ENCODE measurements at places on chromosomes 7 and 10.

DNA sequence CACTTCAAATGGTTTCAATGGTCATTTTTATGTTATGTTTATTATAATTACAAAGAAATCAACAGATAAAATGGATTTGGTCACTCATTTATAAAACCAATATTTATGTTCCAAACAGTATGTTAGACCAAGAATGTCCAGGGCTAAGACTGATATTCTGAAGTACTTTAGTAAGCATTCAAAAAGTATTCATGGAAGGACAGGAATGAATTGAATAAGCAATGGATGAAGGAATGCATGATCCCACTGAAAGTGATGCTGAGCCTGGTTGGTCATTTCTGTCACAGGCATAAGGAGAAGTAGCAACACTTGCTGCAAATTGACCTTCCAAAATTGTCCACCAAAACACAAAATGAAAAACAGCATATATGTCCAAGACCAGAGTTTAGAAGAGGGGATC is 189.0 kb upstream of the CELF2 start:
- no peak for DNase-seq

GRCh38 chr7:94559972-94560371 is 50.4 kb downstream of the CASD1 start:
- no peak for DNase-seq

- DNase-seq = peak; percentile 18
Observed at GRCh38 chr10:49606981-49607535, 3.1 kb upstream of the SLC18A3 start.

- no peak for DNase-seq
Observed at GRCh38 chr7:106865130-106866041, at the start of gene PIK3CG. PIK3CG (plus strand) TSS chr7:106865282; CDS start chr7:106867562, 2,280 bp downstream.

DNA sequence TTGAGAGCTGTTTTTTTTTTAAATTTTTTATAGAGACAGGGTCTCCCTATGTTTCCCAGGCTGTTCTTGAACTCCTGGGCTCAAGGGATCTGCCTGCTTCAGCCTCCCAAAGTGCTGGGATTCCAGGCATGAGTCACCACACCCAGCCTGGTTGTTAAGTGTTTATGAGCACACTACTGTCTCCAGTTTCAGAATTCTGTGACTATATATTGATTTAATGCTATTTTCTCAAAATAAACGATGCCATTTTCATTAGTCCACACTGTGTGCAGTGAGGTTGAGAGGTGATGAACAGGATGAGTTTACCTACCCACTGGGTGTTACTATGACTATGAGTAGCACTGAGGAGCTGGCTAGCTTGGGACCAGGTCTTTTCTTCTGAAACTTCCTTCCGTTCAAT is 110.9 kb upstream of the FAM180A start:
- DNase-seq = no peak

DNA sequence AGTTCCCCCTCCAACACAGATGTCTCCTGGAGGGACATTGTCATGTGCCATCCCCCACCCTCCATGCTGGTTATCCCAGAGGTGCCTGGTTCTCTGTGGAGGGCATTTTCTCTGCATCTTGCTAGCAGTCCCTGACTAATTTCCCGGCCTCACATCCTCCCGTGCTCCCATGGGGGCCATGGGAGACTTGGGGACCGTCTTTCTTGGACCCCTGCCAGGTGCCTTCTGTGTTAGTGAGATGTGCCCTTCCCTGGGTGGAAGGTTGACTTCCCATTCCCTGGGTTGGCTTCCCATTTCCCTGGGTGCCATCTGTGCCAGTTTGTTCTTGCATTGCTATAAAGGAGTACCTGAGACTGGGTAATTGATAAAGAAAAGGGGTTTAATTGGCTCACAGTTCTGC is 22.5 kb upstream of the GNA12 start:
- DNase-seq = no peak

All from stimulated activated CD4-positive, alpha-beta T cell treated with anti-CD3 and anti-CD28 coated beads, Interleukin-12 subunit alpha, Interleukin-12 subunit beta, amount 100 ng/mL, for 24 hours (primary cell).